GOT3 (cell line): ENCODE measurements at places on chromosomes 7 and 10.

DNA sequence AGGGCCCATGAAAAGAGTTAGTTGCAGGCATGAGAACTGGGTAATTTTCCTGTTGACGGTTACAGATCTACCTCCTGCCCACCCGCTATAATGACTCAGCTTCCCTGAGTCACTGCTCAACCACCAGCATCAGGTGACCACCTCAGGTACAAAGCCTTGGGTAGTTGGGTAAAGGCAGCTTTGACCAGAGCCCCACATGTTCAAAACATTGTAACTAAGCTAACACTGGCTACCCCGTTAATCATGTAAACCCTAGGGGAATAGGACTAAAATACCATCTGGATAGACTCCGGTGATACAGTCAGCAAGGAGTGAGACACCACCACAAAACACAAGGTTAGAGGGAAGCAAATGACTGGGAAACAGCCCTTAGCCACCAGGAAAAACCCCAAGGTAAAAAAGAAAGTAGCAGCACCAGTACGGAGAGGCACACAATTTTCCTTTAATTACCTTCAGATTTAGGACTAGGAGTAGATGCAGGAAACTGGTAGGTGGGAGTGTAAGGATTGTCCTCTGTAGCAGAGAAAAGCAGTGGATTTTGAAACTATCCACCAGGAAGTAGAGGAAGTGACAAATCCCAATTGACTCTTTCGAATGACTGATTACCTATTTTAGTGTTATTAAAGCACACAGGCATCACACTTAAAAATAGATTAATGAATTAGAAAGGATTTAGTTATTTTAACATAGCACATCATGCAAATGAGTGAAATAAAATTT is 103.5 kb upstream of the PDLIM1 start:
- no peak for DNase-seq

DNA sequence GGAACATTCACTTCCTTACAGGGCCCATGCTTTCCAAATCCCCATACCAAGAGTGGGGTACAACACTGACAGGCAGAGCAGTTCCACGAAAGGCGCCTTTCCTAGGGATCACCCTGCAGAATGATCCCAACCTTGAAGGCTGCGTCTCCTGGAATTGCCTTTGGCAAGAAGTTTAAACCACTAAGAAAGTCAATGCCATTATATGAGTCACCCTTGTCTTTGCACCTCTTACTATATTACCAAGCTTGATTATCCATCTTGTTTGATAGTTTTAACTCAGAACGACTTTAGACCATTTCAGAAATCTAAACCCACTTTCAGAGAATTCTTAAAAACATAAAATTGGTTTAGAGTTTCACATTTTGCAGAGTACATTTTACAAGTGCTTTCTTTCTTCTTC is 282.1 kb downstream of the ARHGAP12 start:
- no peak for DNase-seq

DNA sequence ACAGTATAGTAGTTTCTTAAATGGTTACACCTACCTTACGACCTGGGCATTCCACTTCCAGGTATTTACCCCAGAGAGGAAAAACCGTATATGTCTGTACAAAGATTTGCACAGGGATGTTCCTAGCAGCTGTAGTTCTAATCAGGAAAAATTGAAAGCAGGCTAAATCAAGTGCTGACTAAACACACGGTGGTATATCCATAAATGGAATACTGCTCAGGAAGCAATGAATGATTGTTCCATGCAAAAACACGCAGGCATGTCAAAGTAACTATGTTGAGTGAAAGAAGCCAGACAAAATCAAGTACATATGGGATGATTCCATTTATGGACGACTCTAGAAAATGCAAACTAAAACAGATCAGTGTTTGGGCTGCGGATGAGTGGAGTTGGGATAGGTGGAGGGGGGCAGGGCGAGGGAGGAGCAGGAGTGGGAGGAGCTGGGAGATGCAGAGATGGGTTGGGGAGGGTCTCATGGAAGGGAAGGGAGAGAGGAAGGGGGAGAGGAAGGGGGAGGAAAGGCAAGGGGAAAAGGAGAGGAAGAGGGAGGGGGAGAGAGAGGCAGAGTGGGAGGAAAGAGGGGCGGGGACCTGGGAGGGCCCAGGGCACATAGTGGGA is 484 bp upstream of the MSRB2 start:
- no peak for DNase-seq

- DNase-seq = no peak
Measured at GRCh38 chr10:123858077-123858681, 33.4 kb downstream of the CPXM2 start.

DNA sequence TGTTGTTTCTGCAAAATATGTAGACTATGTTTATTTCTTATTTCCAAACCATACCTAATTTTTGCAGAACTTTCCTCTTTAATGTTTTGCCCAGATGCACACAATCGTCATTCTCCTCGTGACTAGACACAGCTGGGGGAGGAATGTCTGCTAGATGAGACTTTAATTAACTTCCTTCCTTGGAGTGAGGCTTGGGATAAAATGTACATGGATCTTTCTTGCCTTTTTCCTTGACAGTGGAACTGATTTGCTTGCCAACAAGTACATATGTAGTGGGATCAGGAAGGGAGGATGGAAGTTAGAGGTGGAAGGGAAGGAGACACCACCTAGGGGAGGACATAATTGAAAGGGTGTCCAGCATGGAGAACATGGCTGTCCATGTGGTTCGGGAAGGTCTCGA is 172.5 kb downstream of the VTI1A start:
- no peak for DNase-seq

DNA sequence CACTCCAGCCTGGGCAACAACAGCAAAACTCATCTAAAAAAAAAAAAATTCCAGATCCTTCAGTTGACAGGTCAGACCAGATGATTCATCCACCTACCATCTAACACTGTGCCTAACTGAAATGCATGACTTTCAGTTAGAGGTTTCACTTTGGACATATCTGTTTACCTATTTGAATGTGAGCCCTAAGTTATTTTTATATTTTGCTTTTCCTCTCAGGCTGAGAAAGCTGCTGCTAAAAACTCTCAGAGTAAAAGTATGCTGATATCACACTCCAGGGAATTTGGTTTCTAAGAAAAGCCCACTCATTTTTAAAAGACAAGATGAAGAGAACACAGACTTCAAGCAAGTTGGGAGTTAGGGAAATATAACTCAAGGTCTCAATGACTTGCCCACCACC is 126.0 kb downstream of the SGMS1 start:
- DNase-seq = no peak

- no peak for DNase-seq
Measured at GRCh38 chr7:875476-876076, 778 bp upstream of the GET4 start.

- DNase-seq = no peak
Measured at GRCh38 chr7:136513744-136514143, 354.7 kb upstream of the CHRM2 start.

DNA sequence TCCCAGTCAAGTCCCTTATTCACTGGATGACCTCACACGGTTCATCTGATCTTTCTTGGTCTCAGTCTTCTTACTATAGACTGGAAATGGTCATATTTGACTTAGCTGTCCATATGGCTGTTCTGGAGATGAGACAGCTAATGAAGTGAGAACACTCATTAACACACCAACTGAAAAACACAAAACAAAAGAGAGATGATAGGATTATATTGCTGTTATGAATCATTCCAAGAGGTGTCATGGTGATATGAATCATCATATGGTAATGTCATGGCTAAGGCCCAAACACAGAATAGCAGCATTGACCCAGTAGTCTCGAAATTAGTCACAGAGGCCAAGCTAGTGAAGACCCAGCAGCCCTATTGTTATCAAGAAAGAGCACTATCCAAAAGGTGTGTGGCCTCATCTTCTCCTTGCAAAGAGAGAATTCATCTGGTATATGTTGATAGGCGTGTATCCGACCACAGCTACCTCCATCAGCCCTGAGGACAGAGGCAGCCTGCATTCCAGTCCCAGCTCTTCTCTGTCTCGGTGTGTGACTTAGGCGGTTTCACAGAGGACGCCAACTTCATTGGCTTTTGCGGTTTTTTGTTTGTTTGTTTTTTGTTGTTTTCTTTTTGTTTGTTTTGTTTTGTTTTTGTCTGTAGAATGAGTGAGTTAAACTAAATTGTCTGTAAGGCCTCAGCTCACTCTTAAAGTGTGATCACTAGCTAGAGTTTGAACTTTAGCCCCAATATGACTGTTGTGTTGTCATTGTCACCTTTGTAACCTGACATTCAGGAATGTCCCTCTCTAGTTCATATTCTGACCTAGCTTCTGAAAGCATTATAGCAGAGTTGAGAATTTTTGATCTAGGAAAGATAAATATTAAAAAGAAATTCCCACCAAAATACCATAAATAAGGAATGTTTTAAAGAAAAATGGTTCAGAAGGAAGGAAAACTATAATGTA is 97.4 kb upstream of the PDCD4 start:
- DNase-seq = no peak

DNA sequence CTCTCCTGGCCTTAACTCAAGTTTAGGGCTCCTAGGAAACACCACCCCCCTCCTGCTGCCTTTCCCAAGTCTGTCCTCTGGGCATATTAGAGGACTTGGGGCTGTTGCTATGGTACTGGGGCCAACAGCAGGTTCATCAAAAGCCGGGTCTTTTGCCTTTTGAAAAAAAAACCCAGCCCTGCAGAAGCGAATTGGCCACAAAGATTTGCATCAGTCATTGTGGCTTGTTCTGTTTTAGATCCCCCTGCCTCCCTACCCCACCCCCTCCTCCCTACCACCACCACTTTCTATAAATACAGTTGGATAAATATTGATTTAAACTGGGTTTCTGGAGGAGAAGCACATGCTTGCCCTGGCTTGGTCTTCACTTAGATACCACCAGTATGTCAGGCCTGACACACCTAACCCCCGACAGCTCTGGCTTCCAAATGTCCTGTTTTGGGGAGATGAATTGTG is 7.0 kb downstream of the MXI1 start:
- DNase-seq = no peak

DNA sequence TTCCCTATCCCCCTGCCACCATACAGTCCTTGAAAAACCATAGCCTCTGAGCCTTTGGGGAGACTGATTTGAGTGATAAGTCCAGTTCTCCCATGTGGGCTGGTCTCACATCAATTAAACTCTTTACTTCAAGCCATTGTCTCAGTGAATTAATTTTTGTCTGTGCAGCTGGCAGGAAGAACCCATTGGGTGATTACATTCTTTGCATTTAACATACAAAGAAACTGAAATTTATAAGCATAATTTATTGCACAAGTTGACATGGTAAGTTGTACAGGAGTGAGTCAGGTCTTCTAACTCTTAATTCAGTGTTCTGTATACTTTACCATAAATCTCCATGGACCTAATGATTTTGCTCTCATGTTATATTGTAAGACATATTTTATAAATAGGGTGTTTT is 1613.0 kb upstream of the LRRTM3 start:
- no peak for DNase-seq

GRCh38 chr7:15561835-15562234 is at the start of gene AGMO:
Gene AGMO, minus strand, starts transcription at chr7:15562015.
- DNase-seq = no peak

GRCh38 chr10:2968401-2969058 is 98.8 kb upstream of the PFKP start:
- DNase-seq = peak; percentile 11

- no peak for DNase-seq
Measured at GRCh38 chr10:51608211-51608610, 91.2 kb downstream of the CSTF2T start.

GRCh38 chr7:128459394-128459878 is 3.8 kb downstream of the HILPDA start:
- no peak for DNase-seq

DNA sequence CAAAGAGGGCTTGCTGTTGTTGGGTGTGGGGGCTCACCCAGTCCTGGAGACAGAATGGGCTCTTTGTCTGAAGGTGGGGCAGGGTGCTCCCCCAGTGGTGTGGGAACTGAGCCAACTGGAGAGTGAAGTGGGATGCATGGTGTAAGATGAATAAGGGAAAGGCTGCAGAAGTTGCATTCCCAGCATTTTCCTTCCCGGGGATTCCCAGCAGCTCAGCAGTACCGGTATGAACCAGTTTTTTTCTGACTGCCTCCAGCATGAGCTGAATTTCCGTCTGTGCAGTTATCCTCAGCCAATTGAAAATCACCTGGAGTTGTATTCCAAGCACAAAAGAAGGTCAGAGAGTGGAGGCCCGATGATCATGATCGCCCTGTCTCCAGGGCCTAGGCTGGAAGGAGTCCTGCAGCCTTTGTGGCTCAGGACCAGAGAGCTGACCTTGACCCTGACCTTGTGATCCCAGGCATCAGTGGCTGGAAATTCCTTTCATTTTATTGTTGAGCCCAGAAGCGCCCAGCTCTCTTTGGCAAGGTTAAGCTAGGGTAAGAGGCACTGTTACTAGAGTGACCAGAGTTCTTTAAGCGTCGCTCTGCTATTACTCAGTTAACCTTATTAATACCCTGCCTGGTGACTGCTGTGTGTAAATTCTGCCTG is 33.4 kb downstream of the OGDH start:
- no peak for DNase-seq
